Uterus (tissue), 4 donors: ENCODE measurements at places on chromosomes 2 and 18. TPM values are rescaled to one million over a fixed set of nuclear protein-coding genes. Genes with fewer than 3 reads are reported as not detected.

- DNase-seq: no peak
These were observed 42.5 kb upstream of the BCL11A start for GRCh38 chr2:60595953-60596352.

Gene REG3G
- 0.35 TPM for total RNA-seq

DNA sequence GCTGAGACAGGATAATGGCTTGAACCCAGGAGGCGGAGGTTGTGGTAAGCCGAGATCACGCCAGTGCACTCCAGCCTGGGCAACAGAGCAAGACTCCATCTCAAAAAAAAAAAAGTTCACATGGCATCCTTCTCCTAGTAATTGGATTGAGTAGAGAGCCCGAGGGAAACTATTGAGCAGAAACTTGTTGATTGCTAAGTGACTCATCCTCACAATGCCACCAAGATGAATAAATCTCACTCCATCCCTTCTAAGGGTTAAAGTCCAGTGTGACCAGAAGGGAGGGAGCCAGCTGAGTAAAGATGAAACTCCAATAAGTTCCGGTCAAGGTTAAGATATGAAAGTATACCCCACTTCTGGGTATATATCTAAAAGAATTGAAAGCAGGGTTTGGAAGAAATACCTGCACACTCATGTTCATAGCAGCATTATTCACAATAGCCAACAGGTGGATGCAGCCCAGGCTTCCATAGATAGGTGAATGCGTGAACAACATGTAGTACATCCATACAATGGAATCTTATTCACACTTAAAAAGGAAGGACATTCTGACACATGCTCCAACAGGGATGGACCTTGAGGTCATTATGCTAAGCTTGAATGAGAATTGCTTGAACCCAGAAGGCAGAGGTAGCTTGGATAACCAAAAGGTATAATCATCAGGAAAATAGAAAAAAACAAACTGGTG is 13.0 kb upstream of the FHL2 start:
- DNase-seq: no peak

GRCh38 chr18:24380163-24380747 is 17.4 kb downstream of the OSBPL1A start:
- DNase-seq: no peak

GRCh38 chr2:122168799-122169198 is 413.3 kb downstream of the TSN start:
- no peak for DNase-seq

Gene LPIN1
- 52.3 TPM for total RNA-seq

GRCh38 chr2:68537809-68538208 is 70.4 kb downstream of the APLF start:
- no peak for DNase-seq

Gene GULP1
- total RNA-seq: 128 TPM

DNA sequence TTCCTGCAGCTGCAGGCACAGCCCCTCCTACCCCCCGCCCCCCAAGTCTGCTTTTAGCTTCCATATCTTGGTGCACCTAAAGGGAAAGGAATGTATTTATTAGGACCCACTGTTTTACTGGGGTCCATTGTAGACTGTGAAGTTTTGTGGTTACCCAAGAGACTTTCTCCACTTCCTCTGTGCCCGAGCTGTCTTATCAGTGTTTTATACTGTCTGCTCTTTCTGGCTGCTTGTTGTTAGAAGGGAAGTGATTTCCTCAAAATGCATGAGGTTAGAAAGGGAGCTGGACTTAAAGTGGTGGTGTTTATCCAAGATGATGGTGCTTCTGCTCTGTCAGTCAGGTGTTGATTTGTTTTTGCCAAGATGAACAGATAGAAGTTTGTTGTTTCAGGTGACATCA is 85.0 kb downstream of the PTH2R start:
- no peak for DNase-seq

GRCh38 chr2:118118479-118118878 is 30.2 kb downstream of the INSIG2 start:
- no peak for DNase-seq

DNA sequence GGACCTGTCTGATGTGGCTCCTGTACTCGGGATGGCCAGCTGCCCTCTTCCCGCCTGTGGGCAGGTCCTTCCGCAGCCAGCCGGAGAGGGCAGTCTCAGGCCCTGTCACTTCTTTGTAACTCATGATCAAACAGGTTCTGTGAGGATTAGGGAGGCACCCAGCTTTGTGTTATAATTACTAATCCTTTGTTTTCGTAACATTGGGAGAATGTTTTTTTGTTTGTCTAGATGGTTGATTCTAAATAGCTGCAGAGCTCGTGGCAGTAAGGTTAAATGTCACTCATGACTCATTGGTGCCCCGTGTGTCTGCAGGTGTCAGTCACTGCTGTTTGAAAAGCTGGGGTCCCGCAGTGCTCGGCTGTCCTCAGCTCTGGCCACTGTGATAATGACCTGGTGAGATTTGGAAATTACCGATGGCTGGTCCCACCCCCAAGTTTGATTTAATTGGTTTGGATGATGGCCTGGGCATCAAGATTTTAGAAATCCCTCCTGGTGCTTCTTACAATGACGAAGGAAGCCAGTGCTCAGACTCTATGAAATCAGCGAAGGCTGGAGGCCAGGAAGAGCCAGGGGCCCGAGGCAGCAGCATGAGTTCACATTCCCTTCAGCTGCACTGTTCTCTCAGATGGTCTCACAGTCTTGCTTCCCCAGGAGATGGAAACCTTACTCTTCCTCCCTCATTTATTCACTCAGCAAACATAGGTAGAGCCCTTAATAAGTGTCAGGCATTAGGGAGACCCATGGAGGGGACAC is 172.8 kb downstream of the VAPA start:
- DNase-seq: no peak

GRCh38 chr2:36379710-36380448 is 24.3 kb downstream of the CRIM1 start:
- DNase-seq: no peak

GRCh38 chr2:213119061-213119809 is 32.2 kb downstream of the IKZF2 start:
- DNase-seq: no peak

Gene REG1B
- not detected for total RNA-seq
